T1000 (cell line): ENCODE measurements at places on chromosomes 11 and 22.
A peak's percentile ranks its signal among the peaks of the same experiment; 100 is the strongest.

- peak; percentile 89 for DNase-seq
These were observed 13.1 kb downstream of the EEF1G start for GRCh38 chr11:62560566-62561103.

DNA sequence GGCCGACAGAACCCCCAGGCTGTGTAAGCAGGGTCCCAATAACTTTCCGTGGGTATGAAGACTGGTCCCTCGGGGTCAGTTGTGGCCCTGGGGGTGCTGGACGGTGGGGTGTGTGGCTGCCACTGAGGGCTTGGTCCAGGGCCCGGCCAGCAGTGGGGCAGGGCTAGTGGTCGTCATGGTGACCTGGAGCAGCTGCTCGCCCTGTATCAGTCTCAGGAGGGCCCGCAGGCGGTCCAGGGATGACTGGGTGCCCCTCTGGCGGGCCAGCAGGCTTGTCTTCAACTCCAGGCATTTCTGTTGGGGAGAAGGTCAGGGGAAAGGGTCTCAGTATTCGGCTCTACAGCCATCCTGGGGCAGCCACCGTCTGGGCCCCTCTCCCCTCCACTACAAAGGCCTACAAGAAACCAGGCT is 126.8 kb downstream of the PHF21B start:
- no peak for DNase-seq

DNA sequence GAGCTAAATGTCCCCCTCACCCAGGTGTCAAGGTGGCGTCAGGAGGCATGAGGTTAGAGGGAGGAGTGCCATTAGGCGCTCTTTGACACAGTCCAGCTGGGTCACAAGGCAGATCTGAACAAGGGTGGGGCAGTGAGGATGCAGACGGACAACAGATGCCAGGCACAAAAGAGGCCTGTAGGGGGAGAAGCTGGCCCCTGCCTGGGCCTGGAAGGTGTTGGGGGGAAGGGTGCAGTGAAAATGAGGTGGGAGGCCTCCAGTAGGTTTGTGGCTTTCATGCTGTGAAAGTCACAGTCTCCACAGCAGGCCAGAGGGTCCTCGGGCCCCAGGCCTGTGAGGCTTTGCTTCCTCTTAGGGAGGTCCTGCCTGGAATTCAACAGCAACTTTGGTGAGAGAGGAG is 85.0 kb upstream of the PLET1 start:
- no peak for DNase-seq

DNA sequence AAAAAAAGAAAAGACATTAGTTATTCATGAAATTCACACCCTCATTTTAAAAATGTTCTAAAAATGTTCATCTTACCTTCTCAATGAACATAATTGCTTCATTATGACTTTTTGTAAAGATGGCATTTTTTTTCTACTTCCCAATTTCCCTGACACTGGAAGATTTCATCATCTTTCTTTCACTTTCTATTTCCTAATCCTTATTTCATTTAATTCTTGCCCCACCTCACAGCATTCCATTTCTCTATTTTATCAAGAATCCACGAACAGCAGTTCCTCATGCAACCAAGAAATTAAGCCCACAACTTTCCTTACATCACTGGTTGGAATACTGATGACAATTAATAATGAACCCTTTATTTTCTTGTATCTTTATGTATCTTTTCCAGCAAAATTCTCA is 1.9 kb downstream of the PATL1 start:
- DNase-seq: no peak

DNA sequence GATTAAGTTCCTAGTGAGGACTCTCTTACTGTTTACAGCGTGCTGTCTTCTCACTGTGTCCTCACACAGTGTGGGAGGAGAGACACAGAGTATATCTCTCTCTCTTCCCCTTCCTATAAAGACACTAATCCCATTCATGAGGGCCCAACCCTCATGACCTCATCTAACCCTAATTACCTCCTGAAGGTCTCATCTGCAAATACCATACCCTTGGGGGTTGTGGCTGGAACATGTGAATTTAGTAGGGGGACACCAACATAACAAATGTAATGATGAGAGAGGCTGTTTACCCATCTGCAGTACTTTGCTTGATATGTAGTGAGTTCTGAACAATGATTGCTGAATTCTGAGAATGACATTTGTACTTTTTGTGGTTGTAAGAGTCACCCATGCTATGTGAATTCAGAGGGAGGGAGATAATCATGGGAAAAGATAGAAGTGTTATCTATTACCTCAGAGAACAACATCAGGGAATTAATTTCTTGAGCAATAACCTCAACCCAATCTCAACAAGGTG is 4.9 kb upstream of the OR52W1 start:
- no peak for DNase-seq

DNA sequence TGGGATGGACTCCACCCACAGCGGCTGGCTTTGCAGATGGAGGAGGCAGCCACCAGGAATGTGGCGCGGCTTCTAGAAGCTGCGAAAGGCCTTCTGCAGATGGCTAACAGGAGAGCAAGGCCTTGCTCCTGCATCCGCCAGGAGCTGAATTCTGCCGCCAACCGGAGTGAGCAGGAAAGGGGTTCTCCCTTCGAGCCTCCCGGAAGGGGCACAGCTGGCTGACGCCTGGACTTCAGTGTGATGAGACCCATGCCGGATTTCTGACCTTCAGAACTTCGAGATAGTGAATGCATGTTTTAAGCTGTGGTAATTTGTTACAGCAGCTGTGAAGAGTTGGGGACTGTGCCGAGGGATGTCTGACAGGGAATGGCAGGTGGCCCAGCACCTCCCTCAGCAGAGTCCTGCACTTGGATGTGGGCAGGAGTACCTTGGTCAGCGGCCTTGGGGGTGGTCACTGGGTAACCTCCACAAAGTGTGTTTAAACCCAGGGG is 7.7 kb downstream of the TBC1D22A start:
- DNase-seq: no peak

DNA sequence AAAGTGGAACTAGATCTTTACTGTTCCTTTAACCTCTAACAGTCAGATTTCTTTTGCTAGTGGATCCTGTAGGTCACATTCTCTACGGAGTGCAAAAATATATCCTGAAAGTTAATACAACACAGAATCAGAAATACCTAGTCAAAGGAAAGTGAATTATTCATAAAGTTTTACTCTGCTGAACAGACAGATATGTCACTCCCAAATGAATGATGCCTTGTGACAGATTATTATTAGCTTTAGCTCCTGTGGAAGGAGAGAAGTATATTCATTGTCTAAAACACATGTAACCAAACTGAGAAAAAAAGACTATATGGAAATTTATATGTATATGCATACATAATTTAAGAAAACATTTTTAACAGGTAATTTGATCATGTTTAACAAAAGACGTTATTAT is 1497.2 kb upstream of the RAG2 start:
- no peak for DNase-seq

- no peak for DNase-seq
These were observed 70.7 kb upstream of the CCDC179 start for GRCh38 chr11:22930816-22931594.

- no peak for DNase-seq
These were observed 21.2 kb downstream of the SLC5A12 start for GRCh38 chr11:26700574-26701235.

- DNase-seq: no peak
These were observed 28.5 kb upstream of the CCDC34 start for GRCh38 chr11:27391331-27392015.

GRCh38 chr11:134835561-134835960 is 423.5 kb upstream of the B3GAT1 start:
- no peak for DNase-seq

GRCh38 chr11:78560826-78561484 is 13.7 kb downstream of the NARS2 start:
- DNase-seq: no peak

DNA sequence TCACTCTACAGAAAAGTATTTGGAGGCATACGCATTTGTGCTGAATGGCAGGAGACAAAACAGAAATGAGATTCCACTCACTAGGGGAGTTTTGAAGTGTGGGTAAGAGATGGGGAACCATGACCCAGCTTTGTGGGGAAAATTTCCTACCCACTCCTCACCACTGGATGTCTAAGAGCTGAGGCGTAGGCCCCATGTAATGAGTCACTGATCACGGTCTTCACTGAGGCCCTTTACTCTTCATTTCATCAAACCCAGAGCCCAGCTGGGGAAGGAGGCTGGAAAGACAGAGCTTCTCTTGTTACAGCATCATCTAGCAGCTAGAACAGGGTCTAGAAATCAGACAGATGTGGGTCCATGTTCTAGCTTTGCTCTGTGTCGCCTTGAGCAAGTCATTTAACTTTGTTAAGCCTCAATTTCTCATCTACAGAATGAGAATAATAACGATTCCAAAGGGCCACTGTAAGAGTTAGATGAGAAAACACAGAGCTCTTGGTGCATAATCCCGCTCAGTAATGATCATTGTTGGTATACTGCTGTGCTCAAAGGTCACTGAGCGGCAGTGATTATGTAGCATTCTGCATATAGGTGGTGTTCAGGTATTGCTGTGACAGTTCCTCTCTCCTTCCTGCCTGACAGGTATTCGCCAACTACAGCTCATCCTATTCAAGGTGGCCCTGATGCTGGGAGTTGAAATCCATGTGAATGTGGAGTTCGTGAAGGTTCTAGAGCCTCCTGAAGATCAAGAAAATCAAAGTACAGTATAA is 97.2 kb downstream of the MICAL2 start:
- DNase-seq: no peak

GRCh38 chr11:102438311-102439062 is 14.1 kb downstream of the TMEM123 start:
- DNase-seq: no peak

DNA sequence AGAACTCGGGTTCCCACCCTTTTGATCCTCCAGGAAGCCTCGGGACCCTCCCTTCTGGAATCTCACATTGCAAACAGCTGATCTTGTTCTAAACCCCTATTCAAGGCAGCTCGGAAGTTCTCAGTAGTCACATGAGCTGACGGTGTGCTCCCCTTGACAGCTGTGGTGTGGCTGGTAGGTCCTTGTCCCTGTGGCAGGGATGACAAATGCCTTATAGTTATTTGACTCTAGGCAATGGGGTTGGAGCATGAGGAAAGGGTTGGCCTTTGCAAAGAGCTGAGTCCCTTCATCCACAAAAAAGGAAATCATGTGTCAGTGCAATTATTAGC is 23.6 kb downstream of the EIF4G2 start:
- no peak for DNase-seq

DNA sequence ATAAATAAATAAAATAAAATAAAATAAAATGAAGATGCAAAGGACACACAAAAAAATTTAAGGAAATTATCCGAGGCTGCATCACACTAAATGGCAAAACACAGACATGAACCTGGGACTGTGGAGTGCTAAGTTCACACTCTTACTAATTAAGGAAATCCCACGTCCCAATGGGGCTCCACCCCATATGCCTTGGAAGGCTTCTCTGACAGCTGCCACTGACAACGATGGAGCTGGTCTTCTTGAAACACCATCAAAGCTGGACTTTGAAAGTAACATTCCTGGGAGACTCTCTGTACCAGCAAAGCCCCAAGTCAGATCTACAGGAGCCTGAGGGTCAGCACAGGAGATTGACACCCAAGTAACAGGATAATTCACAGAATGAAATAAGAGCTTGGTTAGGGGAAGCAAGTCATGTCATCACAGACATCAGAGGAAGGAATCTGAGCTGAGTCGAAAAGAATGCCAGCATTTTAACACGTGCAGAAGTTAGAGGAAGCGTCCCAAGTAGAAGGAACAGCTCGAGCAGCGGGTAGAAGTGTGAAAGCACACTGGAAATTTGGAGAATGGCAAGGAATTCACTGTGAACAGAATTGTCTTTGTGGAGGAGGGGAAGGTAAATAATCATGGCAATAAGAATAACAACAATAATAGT is 13.8 kb downstream of the TPST2 start:
- DNase-seq: no peak

- no peak for DNase-seq
These were observed 176.2 kb upstream of the FAT3 start for GRCh38 chr11:92048415-92048814.

DNA sequence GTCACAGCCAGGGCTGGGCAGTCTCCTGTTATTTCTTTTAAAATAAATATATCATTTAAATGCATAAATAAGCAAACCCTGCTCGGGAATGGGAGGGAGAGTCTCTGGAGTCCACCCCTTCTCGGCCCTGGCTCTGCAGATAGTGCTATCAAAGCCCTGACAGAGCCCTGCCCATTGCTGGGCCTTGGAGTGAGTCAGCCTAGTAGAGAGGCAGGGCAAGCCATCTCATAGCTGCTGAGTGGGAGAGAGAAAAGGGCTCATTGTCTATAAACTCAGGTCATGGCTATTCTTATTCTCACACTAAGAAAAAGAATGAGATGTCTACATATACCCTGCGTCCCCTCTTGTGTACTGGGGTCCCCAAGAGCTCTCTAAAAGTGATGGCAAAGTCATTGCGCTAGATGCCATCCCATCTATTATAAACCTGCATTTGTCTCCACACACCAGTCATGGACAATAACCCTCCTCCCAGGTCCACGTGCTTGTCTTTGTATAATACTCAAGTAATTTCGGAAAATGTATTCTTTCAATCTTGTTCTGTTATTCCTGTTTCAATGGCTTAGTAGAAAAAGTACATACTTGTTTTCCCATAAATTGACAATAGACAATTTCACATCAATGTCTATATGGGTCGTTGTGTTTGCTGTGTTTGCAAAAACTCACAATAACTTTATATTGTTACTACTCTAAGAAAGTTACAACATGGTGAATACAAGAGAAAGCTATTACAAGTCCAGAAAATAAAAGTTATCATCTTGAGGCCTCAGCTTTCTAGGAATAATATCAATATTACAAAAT is 13.4 kb downstream of the OR51B4 start:
- no peak for DNase-seq

- no peak for DNase-seq
These were observed 28.4 kb downstream of the GRAMD1B start for GRCh38 chr11:123458501-123458900.

- DNase-seq: no peak
These were observed 112.3 kb upstream of the SORL1-AS1 start for GRCh38 chr11:121564948-121565684.

DNA sequence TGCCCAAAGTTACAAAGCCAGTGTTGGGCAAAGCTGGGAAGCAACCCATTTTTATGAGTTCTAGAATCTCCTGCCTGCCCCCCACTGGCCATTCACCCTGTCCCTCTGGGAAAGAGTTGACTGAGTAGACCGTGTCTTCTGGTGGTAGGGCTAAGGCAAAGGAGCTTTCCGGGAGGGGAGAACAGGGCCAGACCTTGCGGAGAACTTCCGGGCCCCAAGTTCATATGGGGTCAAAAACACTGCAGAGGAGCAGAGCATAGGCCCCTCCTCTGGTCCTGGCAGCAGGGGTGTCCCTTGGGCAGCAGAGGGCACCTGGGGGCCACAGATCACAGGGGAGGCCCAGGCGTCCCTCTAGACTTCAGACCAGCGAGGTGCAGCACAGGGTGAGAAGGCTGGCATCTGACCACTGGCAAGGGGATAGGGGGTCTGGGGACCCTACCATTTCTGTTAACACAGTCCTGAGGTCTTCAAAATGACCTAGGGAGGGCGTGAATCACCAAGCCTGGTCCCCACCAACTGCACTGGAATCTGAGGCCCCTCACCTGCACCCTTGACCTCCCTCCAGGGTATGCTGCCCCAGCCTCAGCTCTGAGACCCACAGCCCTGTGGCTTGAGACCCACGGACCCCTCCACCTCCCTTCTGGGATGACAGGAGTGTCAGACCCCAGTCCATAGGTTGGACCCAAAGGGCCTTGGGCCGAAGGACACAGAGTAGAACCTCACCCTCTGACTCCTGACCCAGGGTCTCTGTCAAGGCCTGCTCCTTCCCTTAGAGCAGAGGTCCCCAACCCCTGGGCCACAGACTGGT is 1.3 kb upstream of the ARAP1 start:
- DNase-seq: no peak
